ENCODE measurements at places on chromosomes 4 and X.

GRCh38 chrX:149962859-149963757 lies 24.8 kb upstream of the EOLA2 start:
- peak; percentile 29 for DNase-seq

DNA sequence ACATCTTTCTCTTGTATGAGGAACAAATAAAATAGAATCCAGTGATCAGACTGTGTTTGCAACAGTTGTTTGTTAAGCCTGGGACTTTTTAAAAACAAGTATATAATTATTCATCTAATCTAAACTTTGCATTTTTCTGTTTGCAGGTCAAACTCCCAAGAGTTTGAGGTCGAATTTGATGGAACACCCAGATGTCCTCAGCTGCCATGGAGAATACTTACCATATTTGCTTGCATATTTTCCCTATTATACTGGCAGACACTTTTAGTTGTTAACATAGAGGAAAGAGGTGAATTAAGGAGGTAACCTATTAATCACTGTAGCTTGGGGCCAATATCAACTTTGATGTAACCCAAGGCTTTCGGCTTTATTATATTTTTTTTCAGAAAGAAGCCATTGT lies 401.5 kb upstream of the DIPK2B start:
- DNase-seq: no peak

- no peak for DNase-seq
Observed at GRCh38 chr4:127251423-127251822, 381.3 kb upstream of the INTU start.

GRCh38 chr4:6128221-6128850 lies 72.0 kb downstream of the JAKMIP1 start:
- no peak for DNase-seq

DNA sequence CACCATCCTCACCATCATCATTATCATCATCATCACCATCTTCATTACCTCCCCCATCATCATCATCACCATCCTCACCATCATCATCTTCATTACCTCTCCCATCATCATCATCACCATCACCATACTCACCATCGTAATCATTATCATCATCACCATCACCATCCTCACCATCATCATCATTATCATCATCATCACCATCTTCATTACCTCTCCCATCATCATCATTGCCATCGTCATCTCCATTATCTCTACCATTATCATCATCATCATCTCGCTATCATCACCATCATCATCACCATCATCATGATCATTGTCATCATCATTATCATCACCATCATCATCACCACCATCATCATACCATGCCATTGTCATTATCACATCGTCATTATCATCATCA lies 362.9 kb downstream of the DHRSX start:
- DNase-seq: no peak

DNA sequence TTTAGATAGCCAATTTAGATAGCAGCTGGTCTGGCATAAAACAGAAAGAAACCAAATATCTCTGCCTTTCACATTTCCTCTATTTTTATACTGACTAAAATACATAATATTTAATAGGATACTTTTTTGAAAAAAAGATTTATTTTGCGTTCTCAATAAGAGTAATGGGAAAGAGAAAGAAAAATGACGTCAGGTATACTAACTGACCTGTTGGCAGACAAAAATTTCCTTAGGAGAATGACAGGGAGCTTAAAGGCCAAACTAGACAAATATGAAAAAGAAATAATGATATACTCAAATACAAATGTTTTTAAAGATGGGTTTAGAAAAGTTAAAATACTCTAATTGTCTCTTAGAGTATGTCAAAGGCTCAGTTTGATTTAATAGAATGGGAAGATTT lies 309.4 kb upstream of the ADGRL3 start:
- no peak for DNase-seq

All from tibial nerve (tissue), 4 donors.